AG04449 (cell line): ENCODE measurements at places on chromosomes 5 and 9.
A peak's percentile ranks its signal among the peaks of the same experiment; 100 is the strongest.

- DNase-seq = no peak
These were observed 85.9 kb downstream of the GNA14 start for GRCh38 chr9:77562019-77562748.

GRCh38 chr5:172502969-172503368 lies 48.6 kb upstream of the SH3PXD2B start:
- no peak for DNase-seq

DNA sequence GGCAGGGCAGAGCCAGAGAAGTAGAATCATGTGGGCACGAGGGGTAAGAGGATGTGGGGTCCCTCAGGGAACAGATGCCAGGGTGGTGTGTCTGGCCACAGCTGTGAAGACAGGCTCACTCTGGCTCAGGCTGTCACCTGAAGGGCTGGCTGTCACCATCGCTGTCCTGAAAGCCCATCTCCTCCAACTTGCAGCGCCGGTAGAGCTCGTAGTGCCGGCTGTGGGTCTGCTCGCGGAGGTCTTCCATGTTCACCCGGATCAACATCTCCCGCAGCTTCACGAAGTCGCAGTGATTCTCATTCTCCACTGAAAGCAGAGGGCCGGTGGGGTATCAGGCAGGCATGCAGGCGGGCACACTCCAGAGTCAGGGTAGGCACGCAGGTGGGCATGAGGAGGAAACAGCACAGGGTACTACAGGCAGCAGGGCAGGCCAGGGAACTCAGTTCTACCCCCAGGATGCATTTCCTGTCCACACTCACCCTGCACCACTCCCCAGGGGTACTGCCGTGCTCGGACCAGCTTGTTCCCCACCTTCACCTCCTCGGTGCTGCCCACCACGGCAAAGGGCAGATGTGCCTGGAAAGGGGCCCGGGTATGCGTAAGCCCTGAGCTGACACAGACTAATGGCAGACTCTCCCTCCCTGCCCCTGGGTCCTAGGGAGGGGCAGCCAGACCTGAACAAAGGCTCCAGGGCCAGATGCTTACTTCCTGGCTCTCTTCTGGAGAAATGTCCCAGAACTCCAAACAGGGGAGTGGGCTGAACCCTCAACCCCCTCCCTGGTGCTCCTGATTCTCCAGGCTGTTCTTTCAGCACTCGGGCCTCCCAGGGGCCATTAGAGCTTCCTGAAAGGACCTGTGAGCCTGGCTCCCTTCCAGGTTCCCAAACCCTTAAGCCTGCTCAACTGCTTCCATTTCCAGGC lies 14.4 kb downstream of the CCNI2 start:
- DNase-seq = no peak

DNA sequence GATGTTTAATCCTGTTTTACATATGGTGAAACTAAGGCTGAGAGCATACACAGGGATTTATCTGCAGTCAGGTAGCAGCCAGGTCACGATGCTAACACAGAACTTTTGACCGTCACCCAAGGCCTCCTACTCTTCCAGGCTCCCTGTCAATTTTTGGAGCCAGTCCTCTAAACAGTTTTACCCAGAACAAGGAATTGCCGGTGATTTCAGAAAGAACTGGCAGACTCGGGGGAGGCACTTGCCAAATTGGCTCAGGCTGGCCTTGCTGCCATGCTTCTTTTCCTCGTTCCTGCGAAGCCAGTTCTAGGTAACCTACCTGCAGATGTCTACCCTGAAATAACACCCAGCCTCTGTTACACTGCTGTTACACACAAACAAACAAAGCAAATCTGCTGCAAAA lies 21.2 kb downstream of the GRIA1 start:
- DNase-seq = no peak

DNA sequence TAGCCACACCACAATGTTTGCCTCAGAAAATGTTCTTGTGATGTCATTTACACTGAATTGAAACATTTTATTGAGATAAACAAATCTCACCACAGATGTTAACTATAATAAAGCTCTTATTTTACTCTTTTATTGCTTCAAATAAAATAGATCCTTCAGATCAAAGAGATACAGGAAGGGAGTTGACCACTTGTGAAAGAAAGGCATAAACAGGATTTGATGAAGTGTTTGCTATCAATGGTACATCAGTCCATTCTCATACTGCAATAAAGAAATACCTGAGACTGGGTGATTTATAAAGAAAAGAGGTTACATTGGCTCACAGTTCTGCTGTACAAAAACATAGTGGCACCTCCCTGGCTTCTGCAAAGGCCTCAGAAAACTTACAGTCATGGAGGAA lies 40.2 kb upstream of the OR13F1 start:
- no peak for DNase-seq

GRCh38 chr9:70468291-70468690 lies 53.8 kb upstream of the KLF9 start:
- no peak for DNase-seq

GRCh38 chr9:96751815-96752214 lies 26.1 kb downstream of the ZNF510 start:
- DNase-seq = no peak

DNA sequence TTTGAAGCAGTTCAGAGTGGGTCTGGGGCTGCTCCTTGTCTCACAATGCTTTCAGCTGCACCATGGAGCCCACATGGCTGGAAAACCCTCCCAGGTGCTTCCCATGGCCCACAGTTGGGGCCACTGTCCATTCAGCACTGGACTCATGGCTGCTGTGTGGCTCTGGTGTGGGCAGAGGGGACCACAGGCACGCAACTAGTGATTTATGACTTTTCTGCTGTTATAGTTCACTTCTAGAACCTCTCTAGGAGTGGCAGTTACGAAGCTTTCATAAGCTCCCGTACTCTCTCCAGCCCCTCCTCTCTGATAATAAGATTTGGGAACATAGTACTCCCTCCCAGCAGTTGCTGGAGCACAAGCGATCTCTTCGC lies 29.0 kb downstream of the GLRA1 start:
- DNase-seq = no peak

GRCh38 chr9:81826517-81826906 lies 101.7 kb upstream of the SPATA31D4 start:
- DNase-seq = no peak

GRCh38 chr5:100551183-100551582 lies 16.0 kb downstream of the FAM174A start:
- no peak for DNase-seq

- no peak for DNase-seq
These were observed 7.4 kb downstream of the B4GALT1 start for GRCh38 chr9:33159777-33160127.

DNA sequence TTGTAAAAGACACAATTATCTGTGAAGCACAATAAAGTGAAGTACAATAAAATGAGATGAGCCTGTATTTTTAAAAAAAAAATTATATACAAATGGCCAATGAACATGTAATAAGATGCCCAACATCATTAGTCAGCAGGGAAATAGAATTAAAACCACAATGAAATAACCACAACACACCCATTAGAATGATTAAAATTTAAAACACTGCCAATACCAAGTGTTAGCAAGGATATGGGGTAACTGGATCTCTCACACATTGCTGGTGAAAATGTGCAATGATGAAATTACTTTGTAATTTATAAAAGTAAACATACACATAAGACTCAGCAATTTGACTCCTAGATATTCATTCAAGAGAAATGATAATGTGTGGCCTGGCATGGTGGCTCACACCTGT lies 62.8 kb downstream of the SHOC1 start:
- DNase-seq = no peak

- DNase-seq = peak; percentile 56
These were observed 102.9 kb downstream of the BOD1 start for GRCh38 chr5:173513521-173513991.

GRCh38 chr5:54868511-54869483 lies 116.6 kb downstream of the ESM1 start:
- DNase-seq = no peak

- no peak for DNase-seq
These were observed 717.0 kb downstream of the BRINP1 start for GRCh38 chr9:118652258-118652657.

DNA sequence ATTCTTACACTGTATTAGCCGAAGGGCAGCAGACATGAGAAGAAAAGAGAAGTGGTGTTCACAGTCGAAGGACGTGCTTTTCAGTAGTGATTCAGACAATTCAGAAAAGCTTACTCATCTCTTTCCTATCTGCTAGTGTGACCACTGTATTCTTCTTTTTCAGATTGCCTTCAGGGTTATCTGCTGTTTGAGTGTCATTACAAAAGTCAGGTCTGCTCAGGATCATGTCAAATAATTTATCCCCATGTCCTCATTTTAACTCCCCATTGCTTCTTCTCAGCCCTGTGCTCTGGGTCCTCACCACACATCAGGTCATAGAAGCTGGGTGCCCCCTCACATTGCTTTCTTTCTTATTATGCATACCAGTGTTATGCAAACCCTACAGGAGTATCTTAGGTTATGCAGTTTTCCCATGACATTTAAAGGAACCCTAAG lies 394.0 kb downstream of the CETN3 start:
- DNase-seq = no peak

GRCh38 chr5:66639037-66639436 lies 42.8 kb downstream of the MAST4 start:
- DNase-seq = no peak
